ENCODE measurements at places on chromosomes 7 and 10. TPM values are rescaled to one million over a fixed set of nuclear protein-coding genes. Genes with fewer than 3 reads are reported as not detected.

- DNase-seq, result no peak
Observed at GRCh38 chr7:28435732-28436378, 23.5 kb downstream of the CREB5 start.

- no peak for DNase-seq
Observed at GRCh38 chr10:13869295-13869664, 282.5 kb downstream of the PRPF18 start.

DNA sequence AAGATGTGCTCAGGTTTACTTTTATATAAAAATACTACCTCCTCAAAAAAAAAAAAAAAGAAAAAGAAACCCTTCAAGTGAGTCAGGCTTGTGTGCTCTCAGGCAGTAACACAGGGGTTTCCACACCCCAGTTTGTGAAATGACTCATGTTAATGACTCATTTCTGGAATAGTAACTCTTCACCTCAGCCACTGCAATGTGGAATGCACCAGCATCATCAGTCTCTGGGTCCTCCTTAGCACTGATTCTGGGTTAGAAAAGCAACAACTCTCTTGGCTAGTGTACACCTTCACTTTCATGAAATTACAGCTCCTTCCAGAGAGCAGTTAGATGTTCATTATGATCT lies 110.6 kb downstream of the EMX2 start:
- no peak for DNase-seq

The ADARB2 gene
- total RNA-seq, result not detected

The NOC3L gene
- total RNA-seq, result 44.3 TPM

Data from activated naive CD4-positive, alpha-beta T cell treated with anti-CD3 and anti-CD28 coated beads, Interleukin-2, amount 50 U/mL, for 72 hours (primary cell).